ENCODE measurements at places on chromosomes 7 and 10.

DNA sequence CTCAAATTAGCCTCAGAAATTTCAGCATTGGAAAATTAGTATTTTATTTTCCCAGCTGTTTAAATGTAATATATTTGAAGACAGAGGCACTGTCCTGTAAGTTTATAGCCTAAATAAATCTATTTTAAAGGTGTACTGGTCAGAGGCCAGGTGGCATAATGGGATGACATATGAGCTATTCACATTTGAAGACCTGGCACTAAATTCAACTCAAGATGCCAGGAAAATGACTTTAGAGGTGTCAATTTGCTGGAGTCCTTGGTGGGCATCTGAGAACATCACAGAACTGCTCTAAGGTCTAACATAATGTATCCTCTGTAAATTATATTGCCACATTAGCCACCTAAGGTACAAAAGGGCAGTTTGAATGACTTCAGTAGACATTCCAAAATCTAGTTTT is 348.9 kb upstream of the BMPER start:
- H3K4me1 ChIP-seq, result no peaks in the 10 kb centered on the region
- H3K27ac ChIP-seq, result no peak overlapping the region
- no peak overlapping the region for H3K4me3 ChIP-seq
- no peaks in the 10 kb centered on the region for H3K36me3 ChIP-seq
- DNase-seq, result no peak

DNA sequence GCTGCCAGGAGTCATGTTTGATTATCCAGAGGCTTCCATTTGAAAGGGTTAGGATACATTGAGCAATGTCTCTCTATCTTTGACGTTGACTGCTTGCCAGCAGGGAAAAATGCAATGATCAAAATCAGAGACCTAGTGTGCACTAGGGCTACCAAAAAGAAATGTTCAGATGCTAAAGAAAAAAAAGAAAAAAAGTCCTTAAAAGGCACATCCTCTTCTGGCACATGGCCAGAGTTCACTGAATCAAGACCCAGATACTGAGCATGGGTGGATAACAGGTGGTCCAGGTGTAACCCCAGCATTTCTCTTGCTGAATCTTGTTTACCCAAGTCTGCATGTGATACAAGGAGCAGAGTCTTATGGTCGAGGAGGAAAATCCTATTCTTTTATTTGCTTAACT is 899.3 kb downstream of the SORCS3 start:
- DNase-seq, result no peak
- no peaks in the 10 kb centered on the region for H3K36me3 ChIP-seq
- H3K4me1 ChIP-seq, result no peaks in the 10 kb centered on the region
- H3K4me3 ChIP-seq, result no peak overlapping the region

GRCh38 chr7:44324481-44325200 is 753 bp downstream of the CAMK2B start:
- no peak for DNase-seq
- H3K36me3 ChIP-seq, result no peaks in the 10 kb centered on the region

DNA sequence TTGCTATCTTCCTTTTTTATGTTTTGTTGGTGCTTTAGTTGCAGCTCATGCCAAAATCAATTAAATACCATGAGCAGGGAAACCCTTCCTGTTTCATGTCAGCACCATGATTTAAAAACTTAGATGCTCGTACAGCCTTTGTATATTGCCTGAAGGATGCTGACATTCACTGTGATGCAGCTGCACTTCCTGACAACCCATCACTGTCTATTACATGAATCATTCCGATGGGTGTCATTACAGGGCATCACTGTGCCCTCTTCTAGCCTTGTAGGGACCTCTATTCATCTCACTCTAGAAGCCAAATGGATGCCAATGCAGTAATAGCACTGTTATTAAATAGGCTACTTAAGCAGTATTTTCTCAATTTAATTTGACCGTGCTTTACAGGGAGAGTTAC is 18.3 kb upstream of the ITGB1 start:
- no peak overlapping the region for H3K27ac ChIP-seq
- no peaks in the 10 kb centered on the region for H3K4me1 ChIP-seq
- no peak for DNase-seq

GRCh38 chr7:79093421-79093820 is 360.0 kb downstream of the MAGI2 start:
- H3K36me3 ChIP-seq, result no peaks in the 10 kb centered on the region
- H3K27ac ChIP-seq, result no peak overlapping the region
- H3K4me1 ChIP-seq, result no peaks in the 10 kb centered on the region
- no peak for DNase-seq
- no peak overlapping the region for H3K4me3 ChIP-seq

DNA sequence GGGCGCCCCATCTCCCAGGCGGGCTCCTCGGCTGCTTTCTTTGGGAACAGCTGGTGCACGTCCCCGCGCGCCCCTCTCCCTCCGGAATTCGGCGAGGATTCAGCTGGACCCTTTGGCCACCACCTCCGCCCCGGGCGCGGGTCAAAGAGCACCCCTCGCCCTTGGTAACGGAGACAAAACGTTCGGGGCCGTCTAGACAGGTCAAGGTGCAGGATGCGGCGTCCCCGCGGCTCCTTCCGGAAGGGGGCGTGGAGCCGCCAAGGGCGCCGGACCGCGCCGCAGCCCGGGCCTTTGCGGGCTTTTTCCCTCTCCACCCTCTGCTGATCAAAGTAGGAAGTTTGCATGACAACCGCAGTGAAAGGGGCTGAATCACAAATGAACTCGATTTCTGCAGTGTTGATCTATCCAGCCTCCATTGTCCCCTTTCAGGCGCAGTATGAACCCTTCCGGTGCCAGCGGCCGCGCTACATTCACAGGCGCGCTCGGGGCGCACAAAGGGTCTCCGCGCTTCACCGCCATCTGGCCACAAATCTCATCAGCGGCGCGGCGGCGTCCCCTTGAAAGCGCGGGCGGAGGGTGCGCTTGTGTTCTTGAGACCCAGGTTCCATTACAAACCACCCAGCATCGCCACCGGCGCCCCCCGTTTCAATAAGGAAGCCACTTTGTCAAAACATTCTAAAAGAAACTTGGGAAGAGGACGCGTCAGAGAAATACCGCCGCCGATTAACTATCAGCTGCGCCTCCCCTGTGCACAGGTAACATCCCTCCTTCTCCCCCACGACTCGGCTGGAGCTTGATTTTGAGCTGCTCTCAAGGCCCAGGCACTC is 36.4 kb downstream of the CNPY1 start:
- H3K27ac ChIP-seq, result no peak overlapping the region
- DNase-seq, result no peak
- H3K36me3 ChIP-seq, result no peaks in the 10 kb centered on the region

DNA sequence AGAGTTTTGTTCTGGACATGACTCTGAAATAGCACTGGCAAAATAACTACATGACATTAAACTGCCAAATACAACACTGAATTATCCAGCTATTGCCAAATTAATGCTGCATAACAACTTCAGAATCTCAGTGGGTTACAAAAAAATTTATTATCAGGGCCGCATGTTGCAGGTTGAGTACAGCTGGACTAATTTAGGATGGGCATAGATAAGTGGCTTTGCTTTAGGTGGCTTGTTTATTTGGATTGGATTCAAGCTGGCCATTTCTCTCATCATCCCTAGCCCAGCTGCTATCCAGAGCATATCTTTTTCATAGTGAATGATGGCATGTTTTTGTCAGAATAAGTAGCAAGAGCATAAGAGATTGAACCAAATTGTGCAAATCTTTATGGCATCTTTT is 1277.1 kb downstream of the REEP3 start:
- no peaks in the 10 kb centered on the region for H3K36me3 ChIP-seq
- DNase-seq, result no peak
- H3K4me1 ChIP-seq, result no peaks in the 10 kb centered on the region
- no peaks in the 10 kb centered on the region for H3K27me3 ChIP-seq
- no peak overlapping the region for H3K4me3 ChIP-seq

DNA sequence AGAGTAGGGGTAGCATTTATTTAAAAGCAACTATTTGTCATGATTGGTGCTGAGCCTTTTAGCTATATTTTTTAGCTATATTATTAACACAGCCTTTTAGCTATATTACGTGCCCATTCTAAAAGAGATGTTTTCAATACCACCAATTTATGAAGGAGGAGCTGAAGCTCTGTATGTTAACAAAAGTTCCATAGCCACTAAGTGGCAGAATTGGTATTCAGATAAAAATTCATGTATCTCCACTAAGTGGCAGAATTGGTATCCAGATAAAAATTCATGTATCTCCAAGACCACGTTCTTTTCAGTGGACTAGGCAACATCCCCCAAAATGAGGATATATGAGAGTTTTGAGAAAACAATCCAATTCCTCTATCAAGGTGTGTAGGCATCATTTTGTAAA is 268.6 kb downstream of the HGF start:
- no peaks in the 10 kb centered on the region for H3K27me3 ChIP-seq
- H3K4me3 ChIP-seq, result no peak overlapping the region
- H3K36me3 ChIP-seq, result no peaks in the 10 kb centered on the region

GRCh38 chr10:27743877-27744801 is 1.5 kb downstream of the MKX start:
- H3K36me3 ChIP-seq, result no peaks in the 10 kb centered on the region
- peak overlapping the region; percentile 89 for H3K27ac ChIP-seq
- peak; percentile 46 for DNase-seq
- peaks cover 21% of the 10 kb centered on the region for H3K4me1 ChIP-seq

DNA sequence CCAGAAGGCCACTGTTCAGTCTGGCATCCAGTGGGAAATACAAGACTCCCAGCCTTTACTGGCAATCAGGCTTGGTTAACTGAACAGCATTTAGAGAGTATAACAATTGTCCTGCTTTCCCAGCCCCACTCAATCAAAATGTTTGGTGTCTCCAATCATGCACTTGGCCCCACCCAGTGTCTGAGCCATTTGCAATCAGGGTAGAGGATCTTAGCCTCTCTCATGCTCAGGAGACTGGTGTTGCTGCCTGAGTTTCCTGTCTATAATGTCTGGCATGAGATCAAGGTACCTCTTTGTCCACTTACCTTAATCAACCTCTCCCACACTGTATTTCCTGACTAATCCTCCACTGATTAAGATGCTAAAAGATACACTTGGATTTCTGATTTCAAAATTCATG is 290.2 kb upstream of the GHITM start:
- no peak overlapping the region for H3K4me3 ChIP-seq
- no peak for DNase-seq
- H3K36me3 ChIP-seq, result no peaks in the 10 kb centered on the region
- H3K4me1 ChIP-seq, result no peaks in the 10 kb centered on the region
